ENCODE measurements at places on chromosomes 11 and 22. TPM values are rescaled to one million over a fixed set of nuclear protein-coding genes. Genes with fewer than 3 reads are reported as not detected.

FJX1 gene
- 3.8 TPM for total RNA-seq

POU2AF1 gene
- total RNA-seq: 3.5 TPM

MGAT3 gene
- total RNA-seq: 1.0 TPM

FREY1 gene
- total RNA-seq: 0.60 TPM

NEFH gene
- total RNA-seq: 8.7 TPM

SPI1 gene
- total RNA-seq: 0.25 TPM

CHCHD10 gene
- total RNA-seq: 241 TPM

PLEKHA7 gene
- total RNA-seq: 5.1 TPM

C22orf31 gene
- total RNA-seq: not detected

MS4A7 gene
- not detected for total RNA-seq

DNA sequence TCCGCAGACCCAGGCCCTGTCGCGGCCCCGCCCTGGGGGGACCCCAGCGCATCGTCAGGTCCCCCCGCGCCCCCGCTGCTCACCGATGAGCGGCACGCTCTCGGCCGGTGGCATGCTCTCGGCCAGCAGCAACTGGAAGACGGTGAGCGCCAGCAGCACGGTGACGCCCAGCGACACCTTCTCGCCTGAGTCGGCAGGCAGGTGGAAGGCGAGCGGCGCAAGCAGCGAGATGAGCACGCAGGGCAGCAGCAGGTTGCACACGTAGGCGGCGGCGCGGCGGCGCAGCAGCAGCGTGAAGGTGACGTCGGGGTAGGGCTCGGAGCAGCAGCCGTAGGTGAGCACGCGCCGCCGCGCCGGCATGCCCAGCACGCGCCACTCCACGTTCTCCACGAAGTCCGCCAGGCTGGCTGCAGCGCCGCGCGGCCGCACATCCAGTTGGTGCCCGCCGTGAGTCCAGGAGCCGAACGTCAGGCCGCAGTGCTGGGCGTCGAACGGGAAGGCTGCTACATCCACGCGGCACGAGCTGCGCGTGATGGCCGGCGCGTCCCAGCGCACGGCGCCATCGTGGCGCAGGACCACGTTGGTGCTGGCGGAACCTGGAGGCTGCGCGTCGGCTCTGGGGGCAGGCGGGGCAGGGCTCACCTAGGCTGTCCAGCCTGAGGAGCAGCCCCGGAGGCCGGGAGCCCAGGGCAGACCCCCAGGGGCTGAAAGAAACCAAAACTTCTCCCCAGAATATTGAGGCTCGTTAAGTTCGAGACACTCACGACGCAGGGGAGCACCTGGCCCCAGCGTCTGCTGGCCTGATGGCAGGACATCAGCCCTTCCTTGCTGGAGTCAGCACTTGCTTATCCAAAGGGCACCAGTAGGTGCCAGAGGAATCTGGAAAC is 3.8 kb downstream of the CHRNA10 start:
- H3K4me3 ChIP-seq: no peak overlapping the region
- no peaks in the 10 kb centered on the region for H3K27me3 ChIP-seq
- no peaks in the 10 kb centered on the region for H3K4me1 ChIP-seq

- H3K36me3 ChIP-seq: peaks cover 55% of the 10 kb centered on the region
- peaks cover 12% of the 10 kb centered on the region for H3K4me1 ChIP-seq
- no peak overlapping the region for H3K4me3 ChIP-seq
- H3K27me3 ChIP-seq: no peaks in the 10 kb centered on the region
- H3K27ac ChIP-seq: no peak overlapping the region
- no peak for DNase-seq
Observed at GRCh38 chr11:680476-680875, 14.5 kb downstream of the DEAF1 start.

- H3K4me3 ChIP-seq: no peak overlapping the region
- H3K36me3 ChIP-seq: no peaks in the 10 kb centered on the region
- DNase-seq: no peak
- H3K27me3 ChIP-seq: no peaks in the 10 kb centered on the region
- no peak overlapping the region for H3K27ac ChIP-seq
Observed at GRCh38 chr11:17401316-17401715, 12.9 kb upstream of the KCNJ11 start.

GRCh38 chr22:20091690-20092476 is 11.8 kb downstream of the DGCR8 start:
- no peak overlapping the region for H3K4me3 ChIP-seq
- H3K4me1 ChIP-seq: peaks cover 48% of the 10 kb centered on the region
- no peak for DNase-seq
- H3K27me3 ChIP-seq: no peaks in the 10 kb centered on the region
- peak overlapping the region; percentile 58 for H3K27ac ChIP-seq

GRCh38 chr11:75506827-75507226 is 18.9 kb downstream of the GDPD5 start:
- no peaks in the 10 kb centered on the region for H3K27me3 ChIP-seq
- peaks cover 6% of the 10 kb centered on the region for H3K4me1 ChIP-seq
- DNase-seq: no peak
- no peak overlapping the region for H3K27ac ChIP-seq

- peaks cover 13% of the 10 kb centered on the region for H3K27me3 ChIP-seq
- no peaks in the 10 kb centered on the region for H3K4me1 ChIP-seq
Observed at GRCh38 chr11:126718276-126718675, 282.3 kb downstream of the KIRREL3 start.

GRCh38 chr11:128575961-128576350 is 11.4 kb downstream of the ETS1 start:
- no peak for DNase-seq
- H3K4me3 ChIP-seq: no peak overlapping the region
- H3K4me1 ChIP-seq: peaks cover 51% of the 10 kb centered on the region
- H3K27ac ChIP-seq: peak overlapping the region; percentile 15
- no peaks in the 10 kb centered on the region for H3K36me3 ChIP-seq
- H3K27me3 ChIP-seq: no peaks in the 10 kb centered on the region

DNA sequence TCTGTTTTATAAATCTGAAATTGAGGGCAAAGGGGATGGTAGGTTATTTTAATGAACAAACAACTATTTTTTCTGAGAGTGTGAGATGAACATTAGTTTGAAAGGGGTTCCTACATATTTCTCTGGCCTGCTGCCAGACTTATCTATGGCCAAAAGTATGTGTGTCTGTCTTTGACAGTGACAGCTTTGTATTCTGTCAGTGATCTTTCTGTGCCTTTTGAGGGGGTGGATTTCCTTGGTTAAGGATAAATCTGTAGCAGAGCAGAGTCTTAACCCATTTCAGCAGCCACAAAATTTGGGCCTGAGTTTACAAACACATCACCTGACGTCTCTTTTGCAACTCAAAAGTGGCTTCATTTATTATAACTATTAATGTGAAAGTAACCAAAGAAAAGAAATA is 30.9 kb downstream of the ZFTA start:
- H3K4me1 ChIP-seq: peaks cover 6% of the 10 kb centered on the region
- H3K4me3 ChIP-seq: no peak overlapping the region
- H3K27me3 ChIP-seq: no peaks in the 10 kb centered on the region
- H3K36me3 ChIP-seq: no peaks in the 10 kb centered on the region
- no peak overlapping the region for H3K27ac ChIP-seq
- no peak for DNase-seq

DNA sequence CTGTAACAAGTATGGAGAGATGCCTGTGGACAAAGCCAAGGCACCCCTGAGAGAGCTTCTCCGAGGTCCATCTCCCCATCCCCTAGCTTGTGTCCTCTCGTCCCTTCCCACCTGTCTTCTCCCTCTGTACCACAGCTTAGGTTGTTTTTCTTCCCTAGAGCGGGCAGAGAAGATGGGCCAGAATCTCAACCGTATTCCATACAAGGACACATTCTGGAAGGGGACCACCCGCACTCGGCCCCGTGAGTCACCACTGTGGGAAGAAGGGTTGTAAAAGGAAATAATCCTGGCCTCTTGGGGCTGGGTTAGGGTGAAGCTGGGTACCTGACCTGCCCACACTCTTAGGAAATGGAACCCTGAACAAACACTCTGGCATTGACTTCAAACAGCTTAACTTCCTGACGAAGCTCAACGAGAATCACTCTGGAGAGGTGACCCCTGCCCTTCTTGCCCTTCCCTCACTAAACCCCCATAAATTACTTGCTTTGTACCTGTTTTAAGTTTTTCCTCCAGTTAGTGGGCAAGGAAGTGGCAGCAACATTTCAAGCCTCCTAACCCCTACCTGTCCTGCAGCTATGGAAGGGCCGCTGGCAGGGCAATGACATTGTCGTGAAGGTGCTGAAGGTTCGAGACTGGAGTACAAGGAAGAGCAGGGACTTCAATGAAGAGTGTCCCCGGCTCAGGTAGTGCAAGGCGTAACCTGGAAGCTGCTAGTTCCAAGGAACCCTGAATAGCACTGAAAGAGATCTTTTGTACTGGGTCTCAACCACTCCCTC is 3.1 kb downstream of the TAF10 start:
- DNase-seq: no peak

Data from activated naive CD8-positive, alpha-beta T cell treated with anti-CD3 and anti-CD28 coated beads for 36 hours (primary cell).